AG20443 (cell line): ENCODE measurements at places on chromosomes 1 and 21.

DNA sequence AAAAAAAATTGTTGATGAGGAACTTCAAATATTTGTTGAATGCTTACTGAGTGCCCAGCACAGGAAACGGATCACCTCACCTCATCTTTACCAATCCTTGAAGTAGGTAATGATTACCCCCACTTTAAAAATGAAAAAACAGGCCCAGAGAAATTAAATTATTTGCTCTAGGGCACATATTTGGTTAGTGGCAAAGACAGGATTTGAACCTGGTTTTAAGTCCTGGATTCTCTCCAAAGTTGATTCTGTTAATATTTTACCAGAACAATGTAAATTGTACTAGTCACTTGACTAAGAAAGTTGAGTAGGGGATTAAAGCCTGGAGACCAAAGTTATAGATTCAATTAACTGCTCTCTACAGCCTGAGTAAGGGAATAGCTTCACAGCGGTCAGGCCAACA, 97.9 kb downstream of the GIPC2 start:
- DNase-seq, result no peak

GRCh38 chr1:51000651-51001050, 30.6 kb downstream of the CDKN2C start:
- no peak for DNase-seq

DNA sequence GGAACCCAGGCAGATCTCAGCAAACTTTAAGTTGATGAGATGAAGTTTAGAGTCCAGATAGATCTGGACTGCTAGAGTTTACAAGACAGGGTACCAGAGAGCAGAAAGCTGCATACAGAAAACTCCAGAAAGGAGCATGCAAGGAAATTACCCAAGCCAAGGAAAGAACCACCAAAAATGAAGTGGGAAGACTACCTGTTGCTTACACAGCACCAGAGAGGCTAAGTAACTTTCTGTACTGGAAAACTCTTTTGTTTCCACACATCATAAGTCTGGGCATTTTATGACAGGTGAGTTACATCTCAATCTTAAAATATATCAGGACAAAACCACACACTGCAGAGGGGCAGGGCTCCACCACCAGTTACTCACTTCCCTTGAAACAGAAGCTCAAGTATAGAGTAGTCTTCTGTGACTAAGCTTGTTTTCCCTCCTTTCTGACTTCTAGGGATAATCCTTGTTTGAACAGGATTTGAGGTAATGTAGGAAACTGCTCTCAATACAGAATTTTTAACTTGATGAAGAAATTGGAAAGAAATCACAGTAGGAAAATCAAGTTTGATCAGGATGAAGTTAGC, 17.4 kb upstream of the GJA9 start:
- DNase-seq, result peak; percentile 21

DNA sequence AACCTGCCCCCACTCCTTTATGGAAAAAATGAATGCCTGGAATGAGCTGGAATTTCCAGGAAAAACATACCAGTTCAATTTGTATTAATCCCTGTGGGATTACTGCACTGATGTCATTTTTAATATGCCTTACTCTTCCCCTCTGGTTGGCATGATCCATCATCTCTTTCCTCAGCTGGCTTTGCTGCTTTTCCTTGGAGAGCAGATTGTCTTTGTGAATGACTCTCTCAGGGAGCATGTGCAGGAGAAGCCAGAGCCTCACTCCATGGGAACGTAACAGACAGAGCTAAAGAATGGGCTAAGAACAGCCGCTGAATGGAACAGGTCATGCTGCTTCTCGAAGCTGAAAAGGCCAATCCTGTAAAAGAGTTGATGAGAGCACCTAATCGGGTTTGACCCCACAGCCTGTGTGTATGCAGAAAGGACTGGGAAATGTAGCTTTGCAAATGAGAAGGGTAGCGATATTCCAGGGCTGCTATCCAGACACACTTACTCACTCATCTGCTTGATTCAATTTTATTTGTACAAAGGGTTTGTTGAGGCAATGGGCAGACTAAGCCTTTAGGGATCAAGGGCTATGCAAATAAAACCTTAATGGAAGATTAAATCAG, 20.7 kb downstream of the PHC2 start:
- DNase-seq, result peak; percentile 78

DNA sequence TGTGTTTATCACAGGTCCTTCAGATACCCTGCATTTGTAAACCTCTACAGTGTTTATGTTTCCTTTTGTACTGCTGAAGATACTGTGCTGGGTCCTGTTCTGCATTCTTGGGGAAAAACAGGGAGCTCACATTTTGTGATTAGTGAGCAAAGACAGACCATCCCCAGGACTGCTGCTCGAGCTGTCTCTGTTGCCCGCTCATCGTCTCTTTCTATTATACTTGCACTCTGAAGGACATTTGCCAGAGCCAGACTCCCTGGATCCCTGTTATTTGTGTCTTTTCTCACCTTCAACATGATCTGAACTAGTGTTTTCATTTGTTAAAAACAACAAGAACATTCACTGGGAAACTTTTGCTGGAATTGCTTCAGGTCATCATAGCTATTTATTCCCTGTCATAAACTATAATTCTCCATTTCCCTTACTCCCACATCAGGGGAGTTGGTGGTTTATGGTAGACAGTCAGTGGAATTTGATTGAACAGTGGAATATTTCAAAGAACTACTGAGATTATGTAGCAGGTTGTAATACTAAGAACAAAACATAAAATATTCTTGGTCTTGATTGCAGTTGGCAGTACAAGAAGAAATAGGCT, 53.0 kb downstream of the PRRX1 start:
- no peak for DNase-seq

DNA sequence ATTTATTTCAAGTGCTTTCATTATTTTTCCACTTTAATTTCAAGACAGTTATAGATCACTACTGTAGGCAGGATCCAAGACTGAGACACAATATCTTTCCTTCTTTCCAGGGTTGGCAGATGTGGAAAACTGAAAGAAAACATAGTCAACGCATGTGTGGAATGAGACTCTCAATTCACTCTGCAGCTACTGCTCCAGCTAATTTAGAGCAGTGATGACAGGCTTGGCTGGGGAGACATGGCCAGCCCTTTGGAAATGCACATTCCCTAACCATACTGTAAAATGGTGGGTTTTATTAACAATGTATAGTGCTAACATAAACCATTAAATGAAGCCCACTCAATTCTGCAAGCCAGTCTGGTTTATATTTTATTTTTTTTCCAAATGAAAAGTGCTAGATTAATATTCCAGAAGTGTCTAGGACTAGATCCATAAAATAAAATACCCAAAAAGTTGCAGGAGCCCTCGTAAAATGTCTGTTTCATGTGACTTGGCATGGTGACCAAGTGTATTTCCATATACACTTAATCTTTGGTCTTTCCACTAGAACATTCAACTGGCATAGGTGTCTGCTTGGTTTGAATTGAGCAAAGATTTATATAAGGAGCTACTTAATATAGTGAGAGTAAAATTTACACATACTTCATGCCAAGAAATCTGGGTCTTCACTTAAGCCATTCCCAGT, 32.9 kb downstream of the COL11A1 start:
- no peak for DNase-seq

DNA sequence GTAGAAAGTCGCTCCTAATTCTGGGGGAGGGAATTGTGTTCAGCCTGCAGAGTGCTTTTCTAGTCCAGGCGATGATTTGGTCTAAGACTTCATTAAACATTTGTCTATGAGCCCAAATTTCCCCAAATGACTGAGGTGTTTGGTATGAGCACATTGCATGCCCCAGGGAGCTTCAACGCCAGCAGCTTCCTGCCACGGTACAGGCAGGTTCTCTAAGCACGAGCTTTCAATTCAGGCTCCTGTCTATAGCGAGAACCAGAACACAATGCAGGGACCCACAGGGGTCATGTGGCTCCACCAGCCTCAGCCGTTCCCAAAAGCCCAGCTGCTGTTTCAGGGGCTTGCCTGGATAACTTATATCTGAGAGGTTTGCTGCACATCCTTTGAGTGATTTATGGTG, 34.1 kb upstream of the H6PD start:
- DNase-seq, result no peak

DNA sequence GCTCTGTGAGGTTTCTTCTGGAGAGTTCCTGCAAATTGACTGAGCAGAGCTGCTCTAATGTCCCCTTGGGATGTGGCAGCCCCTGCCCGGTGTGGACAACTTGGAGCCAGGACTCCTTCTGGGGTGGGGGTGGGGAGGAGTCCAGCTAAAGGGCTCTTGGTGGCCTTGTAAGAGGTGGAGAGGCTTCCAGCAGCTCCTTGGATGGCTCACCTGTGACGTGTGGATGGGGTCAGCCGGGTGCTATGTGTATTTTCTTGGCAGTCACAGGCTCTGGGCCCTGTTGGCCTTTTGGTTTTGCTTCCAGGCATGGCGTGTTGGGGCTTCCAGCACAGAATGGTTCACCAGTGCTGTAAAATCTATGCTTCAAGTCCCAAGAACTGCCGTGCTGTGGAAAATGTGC, 38.2 kb downstream of the TRAPPC10 start:
- DNase-seq, result no peak
